ENCODE measurements at places on chromosomes 5 and 9.

GRCh38 chr5:67941614-67942401, 273.7 kb upstream of the PIK3R1 start:
- no peak for DNase-seq

DNA sequence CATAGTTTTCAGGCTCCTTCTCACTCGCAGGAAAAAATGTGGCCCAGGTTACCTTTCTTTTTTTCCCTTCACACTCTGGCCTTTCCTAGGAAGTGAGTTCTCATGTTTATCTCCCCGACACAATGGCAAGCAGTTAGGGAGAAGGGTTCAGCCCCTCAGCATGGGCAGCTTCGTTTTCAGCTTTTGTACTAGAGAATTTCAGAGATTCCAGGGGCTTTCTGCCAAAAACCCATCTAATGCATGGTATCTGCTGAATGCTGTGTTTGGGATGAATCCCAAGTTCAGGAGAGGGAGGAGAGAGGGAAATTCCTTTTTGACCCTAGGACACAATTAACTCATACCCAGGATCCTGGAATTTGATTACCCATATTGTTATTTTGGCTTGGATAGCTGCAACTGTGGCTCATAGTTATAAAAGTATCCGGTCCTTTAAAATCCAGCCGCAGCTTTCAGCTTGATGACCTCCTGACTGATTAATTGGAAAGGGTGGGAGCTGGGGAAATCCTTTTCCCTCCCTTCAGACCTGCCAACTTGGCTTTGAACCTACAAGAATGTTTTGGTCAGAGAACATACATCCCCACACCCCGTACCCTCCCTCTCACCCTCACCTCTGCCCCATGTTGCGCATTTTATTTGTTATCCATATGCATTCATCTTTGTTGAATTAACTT, 78.4 kb downstream of the TMEM252 start:
- DNase-seq: peak; percentile 3

DNA sequence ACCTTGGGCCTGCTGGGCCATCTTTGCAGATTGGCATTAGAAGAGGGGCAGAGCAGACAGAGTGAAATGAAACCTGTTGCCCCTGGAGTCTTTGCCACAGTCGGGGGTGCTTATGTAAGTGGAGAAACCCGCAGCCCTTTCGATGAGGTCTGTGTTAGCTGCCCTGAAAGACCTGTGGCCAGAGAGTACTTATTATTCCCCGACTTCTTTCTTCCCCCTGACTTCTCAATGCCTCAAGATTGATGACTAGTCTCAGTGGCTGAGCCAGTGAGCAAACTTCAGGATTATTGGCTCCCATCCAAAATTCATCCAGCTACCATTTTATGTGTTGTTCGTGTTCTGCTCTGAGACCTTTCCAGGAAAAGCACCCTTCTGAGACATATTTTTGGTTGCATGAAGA, 7.6 kb downstream of the NTRK2 start:
- DNase-seq: no peak

- DNase-seq: no peak
Observed at GRCh38 chr9:4197548-4197947, 102.3 kb downstream of the GLIS3 start.

DNA sequence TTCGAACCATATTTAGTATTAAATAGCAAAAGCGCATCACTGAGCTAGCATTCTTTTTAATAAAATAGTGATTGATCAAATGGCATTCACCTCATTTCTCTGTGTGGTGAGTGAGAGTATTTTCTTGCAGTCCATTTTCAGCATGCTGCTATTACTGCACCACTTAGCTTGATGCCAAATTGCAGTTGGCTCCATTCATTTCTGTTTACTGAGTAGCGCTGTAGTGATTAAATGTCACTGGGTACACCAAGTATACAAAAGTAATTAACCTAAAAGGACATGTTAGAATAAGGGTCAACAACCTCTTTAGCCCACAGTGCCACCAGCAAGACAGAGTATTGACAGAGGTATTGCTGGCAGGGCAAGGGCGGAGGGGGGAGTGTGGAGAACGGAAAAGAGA, 122.0 kb downstream of the TLE4 start:
- no peak for DNase-seq

DNA sequence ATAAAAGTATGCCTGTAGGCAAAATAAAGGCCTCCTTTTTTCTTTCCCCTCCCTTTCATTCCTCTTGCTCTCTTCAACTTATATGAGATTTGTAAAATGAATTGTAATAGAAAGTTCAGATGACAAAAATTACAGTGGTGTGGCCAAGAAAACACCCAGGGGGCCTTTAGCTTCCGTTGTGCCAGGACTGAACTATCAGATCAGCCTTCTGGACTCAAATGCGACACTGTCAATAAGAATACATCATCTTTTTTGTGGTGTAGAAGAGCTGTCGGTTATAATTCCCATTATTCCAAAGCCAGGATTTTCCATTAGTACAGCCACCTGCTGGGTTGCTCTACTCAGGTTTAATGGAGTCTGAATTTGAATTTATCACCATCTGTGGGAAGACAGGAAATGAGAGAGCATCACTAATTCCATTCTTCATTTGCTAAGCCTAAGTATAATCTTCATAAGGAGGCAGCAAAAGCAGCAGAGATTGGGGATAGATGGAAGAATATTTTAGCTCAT, 443.4 kb downstream of the ANXA1 start:
- no peak for DNase-seq

DNA sequence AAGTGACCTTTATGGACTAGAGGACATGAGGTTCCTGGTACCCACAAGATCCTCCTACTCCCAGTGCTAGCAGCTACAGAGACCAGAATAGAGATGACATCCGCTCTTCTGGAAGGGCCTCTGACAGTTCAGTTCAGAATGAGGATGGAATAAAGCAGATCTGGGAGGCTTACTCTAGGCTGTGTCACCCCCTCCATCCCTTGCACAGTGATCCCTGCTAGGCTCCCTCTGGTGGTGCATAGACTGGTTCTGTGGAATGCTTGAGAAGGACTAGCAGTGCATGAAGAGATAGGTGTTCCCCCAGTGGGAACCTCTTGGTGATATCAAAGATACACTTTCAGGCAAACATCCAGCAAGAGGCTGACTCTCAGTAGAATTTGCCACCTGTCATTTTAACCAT, 83.0 kb downstream of the NPR3 start:
- DNase-seq: no peak

- no peak for DNase-seq
Observed at GRCh38 chr9:123218831-123219230, 49.6 kb downstream of the STRBP start.

- no peak for DNase-seq
Observed at GRCh38 chr9:123005964-123006363, 27.5 kb upstream of the GPR21 start.

DNA sequence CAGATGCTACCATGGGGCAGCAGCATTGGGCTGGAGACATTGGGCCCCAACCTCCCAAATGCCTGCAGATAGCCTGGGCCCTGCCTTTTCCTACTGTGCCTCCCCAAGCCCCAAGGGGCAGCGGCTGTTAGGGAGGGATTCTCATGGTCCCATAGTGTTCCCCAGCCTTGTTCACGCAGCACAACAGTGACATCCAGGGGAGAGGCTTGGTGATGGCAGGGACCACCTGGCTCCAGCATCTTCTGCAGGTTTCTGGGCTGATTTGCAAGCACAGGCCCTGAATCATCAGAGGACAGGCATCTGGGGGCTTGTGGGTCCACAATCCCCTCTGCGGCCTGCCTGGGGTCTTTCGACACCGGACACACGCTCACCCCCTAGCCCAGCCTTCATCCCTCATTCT, 354.6 kb downstream of the SLIT3 start:
- no peak for DNase-seq

DNA sequence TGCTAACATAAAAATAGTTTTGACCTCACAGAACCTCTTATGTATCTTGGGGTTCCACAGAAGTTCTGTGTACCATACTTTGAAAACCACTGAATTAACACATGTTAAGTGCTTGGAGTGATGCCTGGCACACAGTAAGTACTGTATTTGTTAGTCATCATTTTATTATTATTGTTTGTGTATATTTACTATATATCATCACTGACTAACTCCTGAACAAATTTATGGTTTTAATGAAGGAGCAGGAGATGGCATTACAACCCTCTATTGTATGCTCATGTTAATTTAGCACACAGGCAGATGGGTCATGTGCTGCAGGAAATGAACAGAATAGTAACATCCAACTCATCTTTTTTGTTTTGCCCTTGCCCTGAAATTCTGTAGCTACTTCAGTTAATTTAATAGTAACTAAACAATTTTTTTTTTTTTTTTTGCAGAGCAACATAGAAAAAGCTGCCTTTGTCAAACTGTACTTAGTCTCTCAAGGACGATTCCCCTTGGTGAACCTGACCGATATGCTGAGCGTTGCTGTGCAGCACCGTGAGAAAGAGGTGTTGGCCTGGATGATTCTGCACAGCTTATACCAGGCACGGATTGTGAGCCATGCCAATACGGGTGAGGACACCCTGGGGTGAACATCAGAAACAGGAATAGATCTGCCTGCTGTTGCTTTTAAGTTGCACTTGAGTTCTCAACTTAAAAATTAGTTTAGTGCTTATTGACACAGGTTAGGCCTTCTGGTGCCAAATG, 45.4 kb downstream of the HACD4 start:
- no peak for DNase-seq

GRCh38 chr5:164277720-164278119, 772.3 kb downstream of the MAT2B start:
- DNase-seq: no peak

- no peak for DNase-seq
Observed at GRCh38 chr9:94286116-94286515, 27.0 kb downstream of the ZNF169 start.

GRCh38 chr9:131808291-131808690, 68.4 kb upstream of the RAPGEF1 start:
- DNase-seq: no peak

DNA sequence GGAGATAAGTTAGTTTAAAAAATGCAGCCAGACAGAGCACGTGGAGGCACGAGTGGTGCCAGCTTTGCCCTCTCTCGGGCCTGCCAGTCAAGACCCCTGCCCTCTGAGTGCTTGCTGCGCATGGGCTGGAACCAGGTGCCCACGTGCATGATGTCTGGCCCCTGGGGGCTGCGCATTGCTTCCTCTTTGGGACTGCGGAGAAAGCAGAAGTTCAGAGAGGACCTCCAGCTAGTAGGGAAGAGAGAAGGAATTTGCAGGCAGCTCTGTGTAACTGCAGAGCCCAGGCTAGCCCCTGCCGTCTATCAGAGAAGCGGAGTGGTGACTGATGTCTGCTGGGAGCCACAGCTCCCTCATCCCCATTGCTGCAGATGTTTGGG, 9.7 kb upstream of the RNU6ATAC start:
- DNase-seq: no peak

GRCh38 chr9:7003861-7004260, 246.1 kb downstream of the KDM4C start:
- no peak for DNase-seq

- no peak for DNase-seq
Observed at GRCh38 chr9:91246846-91247245, 114.9 kb downstream of the AUH start.

- DNase-seq: no peak
Observed at GRCh38 chr5:96297290-96297689, 135.8 kb downstream of the PCSK1 start.

GRCh38 chr5:428219-428618, 14.8 kb upstream of the EXOC3 start:
- peak; percentile 22 for DNase-seq

- no peak for DNase-seq
Observed at GRCh38 chr9:78033870-78034269, 2.3 kb upstream of the GNAQ start.

- DNase-seq: no peak
Observed at GRCh38 chr5:106314221-106314824, 1356.4 kb downstream of the EFNA5 start.

- DNase-seq: no peak
Observed at GRCh38 chr9:37417252-37417803, 5.2 kb upstream of the GRHPR start.

- DNase-seq: no peak
Observed at GRCh38 chr5:66634601-66635000, 38.4 kb downstream of the MAST4 start.

DNA sequence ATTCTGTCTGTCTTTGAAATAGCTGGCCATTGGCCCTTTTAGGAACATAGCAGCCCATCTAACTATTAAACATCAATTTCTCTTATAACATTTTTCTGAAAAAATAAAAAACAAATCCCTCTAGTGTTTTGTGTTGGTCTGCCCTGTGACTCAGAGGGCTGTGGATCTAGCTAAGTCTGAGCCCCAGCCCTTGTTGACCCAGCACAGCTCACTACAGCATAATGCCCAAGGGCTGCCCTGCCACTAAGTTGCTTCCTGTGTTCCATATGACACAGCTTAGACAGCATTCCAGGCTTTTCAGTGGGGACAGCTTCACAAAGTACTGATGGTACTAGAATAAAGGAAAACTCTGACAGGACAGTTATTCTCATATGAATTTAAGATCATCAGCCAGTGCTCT, 136.0 kb downstream of the SCAMP1 start:
- DNase-seq: no peak

DNA sequence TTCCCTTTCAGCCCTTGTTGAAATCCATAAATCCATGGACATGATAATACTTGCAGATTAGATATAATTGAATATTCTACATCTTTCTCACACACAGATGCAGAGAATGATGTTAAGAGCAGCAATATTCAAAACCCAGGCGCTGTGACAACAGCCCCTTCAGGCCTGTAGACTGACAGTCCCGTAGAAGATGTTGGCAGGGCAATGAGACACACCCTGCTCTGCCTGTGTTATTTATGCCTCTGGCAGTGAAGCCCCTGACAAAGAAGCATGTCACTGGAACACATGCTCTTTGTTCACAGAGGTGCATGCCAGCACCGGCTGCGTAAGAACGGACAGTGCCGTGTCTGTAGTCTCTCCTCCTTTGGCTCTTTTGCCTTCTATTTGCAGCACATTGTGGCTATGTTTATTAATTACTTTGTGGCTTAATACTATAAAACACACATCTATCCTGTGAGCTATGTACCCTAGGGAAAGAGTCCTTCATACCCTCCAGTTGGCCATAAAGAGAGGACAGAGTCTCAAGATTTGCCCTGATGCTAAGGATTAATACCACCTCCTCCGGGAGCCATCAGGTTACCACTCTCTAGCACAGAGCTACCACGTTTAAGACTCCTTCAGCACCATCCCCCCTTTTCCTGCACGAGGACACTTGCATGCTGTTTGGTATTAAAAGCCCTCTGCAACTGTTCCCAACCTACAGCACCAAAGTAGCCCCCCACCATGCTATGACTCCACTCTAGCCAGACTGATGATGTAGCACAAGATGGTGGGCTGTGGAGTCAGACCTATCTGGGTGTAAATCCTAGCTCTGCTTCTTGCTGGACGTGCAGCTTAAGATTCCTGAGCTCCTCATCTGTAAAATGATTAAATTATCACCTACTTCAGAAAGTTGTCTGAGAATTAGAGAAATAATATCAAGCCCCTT, 2.0 kb upstream of the ANP32B start:
- peak; percentile 45 for DNase-seq
